ENCODE measurements at places on chromosomes 7 and 10.
A peak's percentile ranks its signal among the peaks of the same experiment; 100 is the strongest.

- peak; percentile 47 for DNase-seq
Observed at GRCh38 chr10:124063750-124064603, 29.4 kb downstream of the CHST15 start.

- no peak for DNase-seq
Observed at GRCh38 chr10:55048830-55049498, 247.9 kb upstream of the PCDH15 start.

- DNase-seq = no peak
Observed at GRCh38 chr10:83978681-83979383, 160.5 kb upstream of the GHITM start.

DNA sequence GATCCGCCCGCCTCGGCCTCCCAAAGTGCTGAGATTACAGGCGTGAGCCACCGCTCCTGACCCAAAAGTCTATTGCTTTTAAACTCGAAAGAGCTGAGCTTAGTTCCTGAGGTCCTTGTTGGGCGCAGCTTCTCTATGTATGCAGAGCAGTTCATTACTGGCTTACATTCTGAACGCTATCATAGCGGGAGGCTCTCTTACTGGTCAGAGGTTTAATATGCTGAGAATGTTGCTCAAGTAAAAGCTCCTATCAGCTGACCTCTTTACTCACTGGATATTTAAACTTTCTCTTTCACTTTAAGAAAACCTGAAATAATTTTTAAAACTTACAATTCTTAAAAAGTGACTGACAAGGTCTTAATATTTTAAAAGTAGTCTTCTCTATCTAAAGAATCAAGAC is 160.8 kb upstream of the WNT16 start:
- no peak for DNase-seq

DNA sequence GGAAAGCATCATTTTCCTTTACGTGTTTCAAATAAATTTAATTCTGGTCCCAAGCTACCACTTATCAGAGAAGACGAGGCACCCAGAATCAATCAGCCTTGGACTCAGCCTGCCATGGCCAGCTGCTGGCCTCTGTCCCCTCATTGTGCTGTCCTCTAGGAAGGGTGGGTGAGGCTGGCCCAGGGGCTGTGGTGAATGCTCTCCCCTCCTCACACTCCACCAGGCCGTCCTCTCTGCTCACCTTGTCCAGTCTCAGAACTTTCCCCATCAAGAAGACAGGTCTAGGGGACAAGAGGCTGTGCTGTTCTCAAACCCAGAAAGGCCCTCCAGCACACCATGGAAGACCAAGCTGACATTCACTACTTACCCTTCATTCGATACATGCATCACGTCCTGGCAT is 36.4 kb downstream of the CXCL12 start:
- DNase-seq = no peak

DNA sequence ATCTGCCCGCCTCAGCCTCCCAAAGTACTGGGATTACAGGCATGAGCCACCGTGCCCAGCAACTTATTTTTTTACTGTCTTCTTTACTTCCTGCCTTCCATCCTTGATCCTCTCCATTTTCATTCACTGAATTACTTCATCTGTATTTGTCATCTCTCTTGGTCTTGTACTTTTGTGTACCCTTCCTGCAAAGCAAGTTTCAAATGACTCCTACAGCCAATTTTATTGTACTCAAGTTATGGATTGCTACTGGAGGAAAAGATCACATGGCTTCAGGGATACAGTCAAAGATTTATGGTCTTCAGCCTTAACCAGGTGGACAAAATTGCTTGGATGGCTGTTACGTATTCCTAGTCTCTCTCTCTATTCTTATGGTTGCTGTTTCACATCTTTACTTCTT is 22.6 kb downstream of the SEPTIN7 start:
- DNase-seq = no peak

GRCh38 chr7:103605640-103606039 is 159.6 kb upstream of the SLC26A5 start:
- no peak for DNase-seq

- DNase-seq = no peak
Observed at GRCh38 chr10:121457729-121458128, 140.5 kb downstream of the FGFR2 start.

DNA sequence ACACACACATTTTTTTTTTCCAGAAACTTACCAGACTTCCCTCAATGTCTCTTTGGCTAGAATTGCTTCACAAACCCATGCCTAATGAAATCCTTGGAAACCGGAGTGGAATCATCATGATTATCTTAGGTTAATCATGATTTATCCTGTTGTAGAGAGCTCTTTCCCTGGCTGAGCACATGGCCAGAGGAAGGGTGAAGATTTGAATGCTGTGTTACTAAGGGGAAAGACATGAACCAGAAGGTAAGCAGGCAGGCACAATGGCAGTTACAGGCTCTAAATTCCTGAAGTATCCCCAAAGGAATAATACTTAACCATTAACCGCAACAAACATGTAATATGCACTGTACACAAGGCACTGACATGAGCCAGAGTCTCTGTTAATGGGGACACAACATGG is 4.1 kb upstream of the RNF148 start:
- no peak for DNase-seq

- DNase-seq = no peak
Observed at GRCh38 chr7:147829016-147829415, 761.5 kb upstream of the C7orf33 start.

GRCh38 chr7:31073326-31074119 is 21.4 kb downstream of the ADCYAP1R1 start:
- no peak for DNase-seq

DNA sequence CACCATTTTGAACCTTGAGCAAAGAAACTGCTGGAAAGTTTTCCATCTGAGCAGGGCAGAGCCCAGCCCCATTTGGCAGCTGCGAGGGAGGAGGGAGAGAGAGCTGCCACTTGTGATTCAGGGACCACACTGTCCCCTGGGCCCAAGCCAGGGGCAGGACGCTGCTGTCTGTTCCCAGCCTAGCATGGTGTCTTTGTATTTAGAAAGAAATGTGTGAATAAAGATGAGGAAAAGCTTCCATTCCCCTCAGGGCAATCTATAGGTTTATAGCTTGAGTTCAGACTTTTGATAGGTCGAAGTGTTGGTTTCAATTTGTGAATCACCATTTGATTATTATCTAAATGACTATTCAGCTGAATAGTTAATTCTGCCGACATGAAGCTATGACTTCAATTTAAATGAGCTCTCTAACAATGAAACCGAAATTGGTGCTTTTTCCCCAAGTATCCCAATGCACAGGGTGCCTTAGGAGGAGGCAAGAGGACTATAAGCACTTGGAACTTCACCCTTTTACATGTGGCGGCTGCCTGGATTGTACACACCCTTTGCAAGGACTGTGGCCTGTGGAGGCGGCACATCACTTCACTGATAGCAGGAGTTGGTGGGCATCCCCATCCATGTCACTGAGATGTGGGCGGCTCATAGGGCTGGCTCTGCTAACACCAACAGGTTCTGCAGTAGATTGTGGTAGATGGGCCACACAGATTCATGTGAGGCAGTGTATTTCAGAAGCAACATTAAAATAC is 223.5 kb downstream of the CCDC3 start:
- DNase-seq = no peak

GRCh38 chr7:10648289-10648688 is 325.4 kb upstream of the PHF14 start:
- DNase-seq = no peak

DNA sequence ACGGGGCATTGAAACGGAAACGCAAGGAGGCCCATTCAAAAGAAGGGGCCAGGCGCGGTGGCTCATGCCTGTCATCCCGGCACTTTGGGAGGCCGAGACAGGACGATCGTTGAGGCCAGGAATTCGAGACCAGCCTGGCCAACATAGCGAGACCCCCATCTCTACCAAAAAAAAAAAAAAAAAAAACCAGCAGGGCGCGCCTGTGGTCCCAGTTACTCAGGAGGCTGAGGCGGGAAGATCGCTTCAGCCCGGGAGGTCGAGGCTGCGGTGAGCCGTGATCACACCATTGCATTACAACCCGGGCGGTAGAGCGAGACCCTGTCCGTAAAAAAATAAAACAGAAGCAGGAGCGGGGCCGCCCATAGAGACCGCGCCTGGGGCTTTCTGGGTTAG is 396 bp downstream of the PSMG3 start:
- no peak for DNase-seq

DNA sequence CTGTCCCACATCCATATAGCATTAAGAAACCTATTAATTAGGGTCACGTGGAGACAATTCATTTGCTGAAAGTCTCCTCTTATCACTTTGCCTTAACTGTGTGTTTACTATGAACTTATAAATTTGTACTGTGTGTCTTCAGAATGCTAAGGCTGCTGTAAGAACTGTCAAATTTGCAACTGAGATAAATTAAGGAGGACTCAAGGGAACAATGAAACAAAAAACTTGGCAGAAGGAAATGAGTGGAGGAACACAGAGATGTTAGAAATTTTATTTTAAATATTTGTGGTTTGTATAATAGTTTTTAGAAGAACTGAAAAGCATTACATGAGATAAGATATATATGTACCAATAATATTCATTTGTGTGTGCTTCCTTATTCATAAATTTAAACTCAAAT is 1005.3 kb upstream of the SORCS1 start:
- no peak for DNase-seq

- no peak for DNase-seq
Observed at GRCh38 chr7:158372400-158373342, 215.0 kb downstream of the PTPRN2 start.

Data from NCI-H1105 (cell line).